ENCODE measurements at places on chromosomes 7 and 10.

DNA sequence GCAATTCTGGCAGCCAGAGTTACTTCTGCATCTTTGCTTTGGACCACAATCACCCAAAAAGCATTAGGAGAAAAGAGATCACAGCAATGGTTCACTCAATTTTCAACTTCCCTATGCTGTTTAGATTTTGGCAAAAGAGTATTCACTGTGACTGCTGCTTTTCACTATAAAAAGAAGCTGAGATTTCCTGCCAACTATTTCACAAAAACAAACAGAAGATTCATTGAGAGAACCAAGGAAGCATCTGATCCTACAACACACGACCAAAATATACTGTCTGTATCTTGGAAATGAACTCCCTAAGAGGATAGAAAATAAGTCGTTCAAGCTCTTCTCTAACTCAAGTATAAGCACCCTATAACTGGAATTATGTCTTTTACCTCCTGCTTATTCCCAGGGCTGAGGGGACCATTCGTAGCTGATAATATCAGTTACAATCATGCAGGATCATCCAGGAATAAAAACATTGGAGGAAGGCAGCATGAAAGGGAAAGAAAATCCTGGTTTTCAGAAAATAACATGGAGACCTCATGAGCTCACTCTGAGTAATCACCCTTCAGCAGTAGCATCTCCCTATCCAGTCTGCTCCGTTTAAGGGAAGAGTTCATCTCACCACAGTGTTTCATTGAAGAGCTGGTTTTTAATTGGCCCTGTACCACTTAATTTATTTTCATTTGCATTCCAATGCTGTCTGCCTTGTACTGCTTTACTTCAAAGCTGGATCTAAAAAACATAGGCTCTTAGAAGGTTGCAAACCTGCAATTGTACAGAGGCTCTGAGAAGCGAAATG, 256.2 kb downstream of the PAXIP1 start:
- no peak for DNase-seq

- no peak for DNase-seq
Observed at GRCh38 chr7:157438121-157439025, 101.6 kb downstream of the DNAJB6 start.

DNA sequence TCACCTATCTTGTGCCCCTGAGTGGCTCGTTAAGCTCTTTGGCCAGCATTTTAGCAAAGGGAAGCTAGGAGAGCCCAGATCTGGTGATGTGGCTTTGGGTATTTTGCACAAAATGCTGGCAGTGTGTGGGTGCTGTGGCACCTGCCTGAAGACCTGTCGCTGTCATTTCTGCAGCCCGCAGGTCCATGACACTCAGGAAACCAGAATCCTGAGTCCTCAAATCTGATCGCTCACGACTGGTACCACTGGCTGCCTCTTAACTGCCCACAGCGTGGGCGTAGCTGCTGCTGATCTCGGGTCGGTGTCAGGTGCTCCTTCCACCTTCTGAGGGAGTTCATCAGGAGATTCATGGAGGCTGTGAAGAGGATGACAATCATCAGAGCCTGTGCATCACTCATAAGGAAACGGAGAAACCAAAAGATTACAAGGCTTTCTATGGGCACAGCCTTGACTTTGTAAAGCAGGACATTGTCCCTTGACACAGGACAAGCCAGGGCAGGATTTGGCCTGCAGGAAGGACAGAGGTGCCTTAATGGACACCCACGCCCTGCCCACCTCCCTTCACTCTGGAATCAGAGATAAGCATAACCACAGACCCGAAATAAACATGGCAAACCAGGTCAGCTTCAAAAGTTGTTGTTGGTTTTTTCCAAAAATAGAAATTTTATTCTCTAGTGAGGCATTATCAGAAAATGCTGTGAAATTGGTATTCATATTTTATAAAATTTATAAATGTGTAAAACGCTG, 71.0 kb upstream of the STK17A start:
- no peak for DNase-seq

- no peak for DNase-seq
Observed at GRCh38 chr10:106593876-106594275, 570.6 kb downstream of the SORCS1 start.

- DNase-seq: peak; percentile 65
Observed at GRCh38 chr10:126734015-126734414, 63.5 kb upstream of the C10orf90 start.

GRCh38 chr7:46291601-46292150, 370.6 kb upstream of the IGFBP3 start:
- peak; percentile 81 for DNase-seq

- DNase-seq: no peak
Observed at GRCh38 chr7:141198194-141198958, 124.5 kb downstream of the TMEM178B start.

DNA sequence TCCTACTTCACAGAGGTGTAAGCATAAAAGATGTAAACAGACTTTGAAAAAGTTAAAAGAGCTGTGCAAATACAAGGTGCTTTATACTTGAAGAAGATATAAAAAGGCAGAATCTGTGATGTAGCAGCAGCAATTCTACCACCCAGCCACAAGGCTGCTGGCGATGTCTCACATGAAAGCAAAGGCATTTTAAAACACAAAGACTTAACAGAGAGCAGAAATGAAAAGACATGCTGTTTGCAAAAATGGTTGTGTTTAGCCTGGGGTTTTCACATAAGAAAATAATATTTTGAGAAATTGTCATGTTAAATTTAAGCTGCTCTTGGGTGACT, 85.5 kb upstream of the ZNF800 start:
- no peak for DNase-seq

- DNase-seq: no peak
Observed at GRCh38 chr7:7148798-7149481, 33.4 kb upstream of the C1GALT1 start.

Measured in AG10803 (cell line).